K562 (cell line): ENCODE measurements at places on chromosomes 6 and 20. TPM values are rescaled to one million over a fixed set of nuclear protein-coding genes. Genes with fewer than 3 reads are reported as not detected.

GRCh38 chr6:46350714-46351113 is 140.5 kb downstream of the RCAN2 start:
- DNase-seq, result no peak

DNA sequence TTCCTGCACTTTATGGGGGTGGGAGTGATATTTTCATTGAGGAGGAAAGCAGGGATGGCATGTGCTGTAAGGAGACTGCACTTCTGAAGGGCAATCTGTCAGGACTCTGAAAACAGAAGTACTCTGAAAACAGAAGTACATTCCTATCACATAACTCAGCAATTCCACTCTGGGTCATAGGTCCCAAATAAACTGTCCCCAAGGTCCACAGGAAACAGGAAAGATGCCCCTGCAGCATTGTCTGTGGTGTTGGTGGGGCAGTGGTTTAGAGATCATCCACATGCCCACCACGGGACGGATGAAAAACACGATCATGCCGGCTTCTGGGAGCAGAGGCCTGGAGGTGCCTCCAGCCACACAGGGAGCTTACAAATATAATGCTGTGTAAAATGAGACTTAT is 150.3 kb downstream of the OTOR start:
- no peak for DNase-seq

DNA sequence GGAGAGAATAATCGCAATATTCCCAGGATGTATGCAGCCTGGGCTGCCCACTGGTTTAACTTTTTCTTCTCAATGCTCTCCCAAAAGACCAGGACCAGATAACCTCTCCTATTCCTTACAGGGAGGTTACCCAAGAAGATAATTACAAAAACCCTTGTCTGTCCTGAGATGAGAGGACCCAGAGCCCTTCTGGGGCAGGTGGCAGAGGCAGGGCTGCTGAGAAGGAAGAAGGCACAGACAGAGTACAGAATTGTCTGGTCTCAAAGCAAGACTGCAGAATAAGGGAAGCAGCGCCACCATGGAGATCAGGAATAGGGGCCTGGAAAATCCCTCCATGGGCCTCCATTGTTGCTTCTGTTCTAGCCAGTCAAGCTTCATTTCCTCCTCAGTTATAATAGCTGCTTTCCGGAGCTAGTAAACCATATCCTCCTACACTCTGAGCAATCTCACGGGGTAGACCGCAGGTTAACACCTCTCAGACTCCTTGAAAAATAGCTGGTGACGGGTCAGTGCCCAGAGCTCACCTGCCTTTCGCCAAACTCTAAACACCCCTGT is 463 bp upstream of the HLA-DMB start:
- DNase-seq, result no peak

GRCh38 chr20:32891926-32892660 is 33.4 kb downstream of the EFCAB8 start:
- DNase-seq, result no peak

DNA sequence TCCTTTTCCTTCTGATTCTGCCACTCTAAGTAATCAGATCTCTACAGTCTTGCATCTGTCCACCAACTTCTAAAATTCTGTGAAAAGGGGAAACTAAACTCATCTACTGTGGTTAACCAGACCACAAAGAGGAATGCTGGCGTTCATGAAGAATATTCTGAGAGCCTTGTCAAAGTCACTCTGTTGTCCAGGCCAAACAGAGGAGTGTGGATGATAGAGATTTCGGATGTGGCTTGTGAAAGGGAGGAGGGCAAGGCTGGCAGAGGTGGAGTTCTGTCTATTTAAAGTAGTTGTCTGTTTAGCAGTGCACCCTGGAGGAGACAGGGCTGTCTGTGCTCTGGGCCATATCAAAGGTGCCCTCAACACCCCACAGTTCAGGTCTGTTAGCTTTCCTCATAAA is 33.9 kb downstream of the CCN2 start:
- no peak for DNase-seq

DNA sequence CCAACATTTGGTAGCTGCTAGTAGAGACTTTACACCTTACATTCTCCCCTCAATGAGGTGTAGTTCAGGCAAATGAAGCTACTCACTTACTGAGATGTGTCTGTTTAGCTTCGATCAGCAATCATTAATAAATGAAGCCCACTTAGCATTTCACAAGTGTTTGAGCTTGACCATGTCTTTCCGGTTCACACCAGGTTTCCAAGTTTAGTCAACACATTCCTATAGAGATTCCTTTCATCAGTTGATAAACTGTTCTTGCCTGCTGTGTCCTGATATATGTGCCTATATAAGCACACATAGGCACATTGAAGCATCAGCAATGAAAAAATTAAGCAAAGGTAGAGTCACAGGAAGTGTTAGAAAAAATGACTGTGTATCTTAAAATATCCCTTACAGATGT is 150.0 kb downstream of the BTBD3 start:
- no peak for DNase-seq

- DNase-seq, result peak; percentile 79
These were observed 661 bp upstream of the HEBP2 start for GRCh38 chr6:138403324-138403800.

DNA sequence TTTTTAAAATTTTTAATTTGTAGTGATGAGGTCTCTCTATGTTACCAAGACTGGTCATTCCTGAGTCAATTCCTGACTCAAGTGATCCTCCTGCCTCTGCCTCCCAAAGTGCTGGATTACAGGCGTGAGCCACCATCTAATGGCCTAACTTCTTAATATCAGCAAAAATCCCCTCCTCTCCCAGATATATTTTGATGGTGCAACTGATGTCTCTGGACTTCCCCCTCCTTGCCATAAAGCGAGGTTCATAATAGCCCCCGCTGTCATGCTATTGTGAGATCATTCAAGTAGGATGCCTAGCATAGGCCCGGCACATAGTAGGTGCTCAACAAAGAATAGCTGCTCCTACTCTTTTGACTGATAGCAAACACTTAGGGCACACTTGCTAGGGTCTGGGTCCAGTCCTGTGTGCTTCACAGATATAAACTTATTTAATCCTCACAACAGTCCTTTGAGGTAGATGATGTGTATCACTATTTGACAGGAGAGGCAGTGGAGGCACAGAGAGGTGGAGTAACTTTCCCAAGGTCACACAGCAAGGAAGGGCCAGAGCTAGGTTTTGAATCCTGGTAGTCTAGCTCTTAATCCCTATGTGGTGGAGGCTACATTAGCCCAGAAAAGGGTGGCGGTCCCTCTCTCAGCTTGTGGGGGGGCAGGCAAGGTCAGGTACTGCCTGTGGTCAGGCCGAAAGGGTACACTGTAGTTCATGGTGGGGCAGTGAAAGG is 14.6 kb downstream of the SRC start:
- no peak for DNase-seq

GRCh38 chr6:6856538-6857523 is 250.9 kb upstream of the RREB1 start:
- DNase-seq, result no peak

DNA sequence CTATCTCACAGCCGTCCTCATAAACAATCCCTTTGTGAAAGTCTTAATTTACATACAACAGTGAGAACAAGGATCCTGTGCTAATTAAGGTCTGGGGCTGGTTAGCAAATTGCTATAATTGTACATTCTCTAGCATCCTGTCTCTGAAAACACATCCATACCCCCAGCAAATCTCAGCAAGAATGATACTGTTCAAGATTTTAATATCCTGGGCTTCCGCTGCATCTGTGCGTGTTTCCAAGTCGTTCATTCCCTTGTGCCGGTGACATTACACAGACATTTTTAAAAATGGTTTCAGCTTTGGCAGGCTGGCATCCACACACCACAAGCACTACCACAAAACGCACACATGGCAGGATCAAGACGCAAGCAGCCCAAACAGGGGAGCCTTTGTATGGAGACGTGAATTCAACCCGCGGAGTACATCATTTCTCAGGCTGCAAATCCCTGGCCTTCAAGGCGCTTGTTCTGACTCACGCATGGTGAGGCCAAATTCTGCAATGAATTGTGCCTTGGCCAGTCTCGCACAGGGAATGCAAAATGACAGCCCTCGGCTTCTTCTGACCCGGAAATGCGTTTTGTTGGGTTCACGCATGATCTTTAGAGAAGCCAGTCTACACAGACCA is 20.3 kb downstream of the ZMYND8 start:
- DNase-seq, result no peak

- DNase-seq, result no peak
These were observed 35.0 kb upstream of the SGK1 start for GRCh38 chr6:134352786-134353480.

CBFA2T2 gene
- 8.6 and 9.7 TPM in 2 replicates for total RNA-seq

SNX3 gene
- total RNA-seq, result 122 and 131 TPM in 2 replicates
